ENCODE measurements at places on chromosomes 4 and X.

DNA sequence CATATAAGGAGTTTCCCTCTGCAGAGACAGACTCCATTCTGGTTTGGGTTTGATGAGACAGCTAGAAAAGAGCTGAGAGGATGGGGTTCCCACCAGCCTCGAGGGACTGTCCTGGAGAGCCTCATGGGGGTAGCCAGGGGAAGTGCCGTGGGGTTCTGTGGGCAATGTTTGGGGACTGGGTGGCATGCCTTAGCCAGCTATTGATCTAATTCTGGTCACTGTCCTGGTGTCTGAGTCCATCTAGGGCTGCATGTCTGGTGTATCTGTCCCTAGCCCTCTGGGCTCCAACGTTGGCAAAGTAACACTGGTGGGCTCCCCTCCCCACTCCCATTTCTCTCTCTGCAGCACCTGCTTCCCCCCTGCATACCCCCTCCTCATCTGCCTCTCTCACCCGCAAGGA is 135.4 kb downstream of the SMIM20 start:
- no peak for DNase-seq

GRCh38 chr4:147814376-147814775 is 82.5 kb downstream of the ARHGAP10 start:
- no peak for DNase-seq

GRCh38 chr4:152245680-152246079 is 290.2 kb downstream of the FBXW7 start:
- no peak for DNase-seq

DNA sequence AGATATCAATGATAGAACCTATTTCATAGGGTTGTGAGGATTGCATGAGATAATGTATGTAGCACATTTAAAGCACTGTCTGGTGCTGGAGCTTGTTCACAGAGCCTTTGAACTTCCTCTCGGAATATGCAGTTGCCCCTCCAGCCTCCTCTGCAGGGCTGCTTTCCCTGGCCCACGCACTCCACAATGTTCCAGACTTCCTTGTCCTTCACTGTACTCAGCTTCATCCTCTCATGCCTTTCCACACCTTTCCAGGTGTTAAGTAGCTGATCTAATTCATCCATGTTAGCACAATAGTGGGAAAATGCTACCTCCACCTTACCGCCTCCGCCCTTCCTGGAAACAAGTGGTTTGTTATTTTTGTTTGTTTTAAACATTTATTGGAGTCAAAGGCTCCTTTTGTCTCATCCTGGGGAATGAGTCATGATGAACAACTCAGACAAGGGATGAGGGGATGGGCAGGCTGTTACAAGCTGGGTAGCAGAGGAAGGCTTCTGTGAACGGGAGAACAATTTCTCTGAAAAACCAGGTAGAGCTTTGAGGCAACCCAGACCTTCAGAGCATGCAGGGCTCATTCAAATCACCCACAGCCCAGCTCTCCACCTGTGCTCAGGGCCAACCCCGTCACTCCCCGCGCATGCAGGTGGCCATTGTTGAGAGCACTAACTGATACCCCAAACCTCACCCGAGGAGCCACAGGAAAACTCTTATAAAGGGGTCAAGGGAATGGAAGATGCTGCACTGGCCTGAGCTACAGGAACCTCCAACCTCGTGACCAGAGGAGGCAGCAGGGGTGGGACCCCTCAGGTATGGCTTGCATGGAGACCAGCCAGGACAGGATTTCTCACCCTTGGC is 84.9 kb upstream of the TBL1X start:
- no peak for DNase-seq

- no peak for DNase-seq
These were observed 10.4 kb upstream of the HSPA4L start for GRCh38 chr4:127771535-127772275.

GRCh38 chr4:24995346-24995919 is 35.3 kb downstream of the LGI2 start:
- DNase-seq = no peak

DNA sequence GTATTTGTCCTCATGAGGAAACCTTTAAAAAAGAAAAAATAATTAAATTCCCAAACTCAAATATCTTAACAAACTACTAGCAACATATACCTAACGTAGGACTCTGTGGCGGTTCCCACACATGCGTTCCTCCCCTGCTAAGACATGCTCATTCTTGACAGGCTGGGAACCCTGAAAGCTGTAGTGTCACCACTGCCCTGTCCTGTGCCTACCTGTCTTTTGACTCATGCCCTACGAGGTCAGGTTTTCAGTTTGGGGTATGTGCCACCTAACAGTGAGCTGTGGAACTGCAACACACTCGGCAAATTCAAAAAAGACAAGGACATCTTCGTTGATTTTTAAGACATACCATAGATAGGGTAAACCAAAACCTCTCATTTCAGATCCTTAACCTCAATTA is 17.8 kb downstream of the IDS start:
- DNase-seq = no peak

DNA sequence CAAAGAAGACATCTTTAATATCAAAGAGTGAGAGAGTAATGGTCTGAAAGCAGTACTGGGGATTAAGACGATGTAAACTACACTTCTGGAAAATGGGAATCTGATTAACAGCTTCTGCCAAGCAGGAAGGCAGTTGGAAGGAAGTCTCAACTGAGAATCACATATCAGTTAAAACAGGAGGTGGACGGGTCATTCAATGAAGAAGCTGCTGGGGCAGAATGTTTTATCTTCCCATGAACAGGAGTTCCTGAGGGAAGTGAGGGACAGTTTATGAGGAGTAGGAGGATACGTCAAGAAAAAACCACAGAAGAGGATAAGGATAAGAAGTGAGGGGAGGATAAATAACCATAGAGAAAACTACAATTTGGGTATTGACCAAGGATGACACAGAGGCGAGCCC is 38.7 kb upstream of the MAGEA10 start:
- no peak for DNase-seq

DNA sequence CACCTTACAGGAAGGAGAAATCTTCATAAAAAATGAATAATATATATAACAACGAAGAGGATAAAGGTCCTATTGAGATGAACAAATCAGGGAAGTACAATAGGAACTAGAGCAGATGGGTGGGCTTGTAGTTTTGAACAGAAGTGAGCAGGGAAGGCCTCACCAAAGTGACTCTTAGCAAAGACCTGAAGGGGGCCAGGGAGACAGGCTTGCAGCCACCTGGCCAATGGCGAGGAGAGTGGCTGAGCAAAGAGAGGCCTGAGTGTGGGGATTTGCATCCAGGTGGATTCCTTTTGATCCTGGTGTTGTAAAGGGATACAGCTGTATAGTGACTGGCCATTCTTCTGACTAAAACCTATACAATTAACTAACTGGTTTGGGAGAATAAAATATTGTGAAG is 354.1 kb downstream of the CAMK2D start:
- no peak for DNase-seq

- peak; percentile 59 for DNase-seq
These were observed at the start of gene CCNB3 for GRCh38 chrX:50204364-50204899. CCNB3 (plus strand) TSS chrX:50204765; CDS start chrX:50285164, 80,399 bp downstream.

GRCh38 chr4:82782626-82783345 is 15.8 kb downstream of the SCD5 start:
- no peak for DNase-seq

DNA sequence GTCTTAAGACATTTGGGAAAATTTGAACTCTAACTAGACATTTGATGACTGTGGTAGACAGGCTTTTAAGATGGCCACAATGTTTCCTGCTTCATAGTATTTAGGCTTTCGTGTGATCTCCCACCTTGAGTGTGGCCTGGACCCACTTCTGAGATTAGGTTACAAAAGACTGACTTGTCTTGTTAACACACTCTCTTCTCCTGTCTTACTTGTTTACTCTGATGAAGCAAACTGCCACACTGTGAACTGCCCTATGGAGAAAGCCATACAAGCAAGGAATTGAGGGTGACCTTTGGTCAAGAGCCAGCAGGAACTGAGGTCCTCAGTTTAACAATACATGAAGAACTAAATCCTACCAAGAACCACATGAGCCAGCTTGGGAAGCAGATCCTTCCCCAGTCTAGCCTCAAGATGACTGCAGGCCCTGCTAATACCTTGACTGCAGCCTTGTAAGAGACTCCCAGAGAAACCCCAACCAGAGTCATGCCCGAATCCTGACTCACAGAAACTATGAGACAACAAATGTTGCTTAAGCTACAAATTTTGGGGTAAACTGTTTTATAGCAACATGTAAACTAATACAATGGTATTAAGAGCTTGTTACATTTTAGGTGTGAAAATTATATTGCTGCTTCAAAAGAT is 20.3 kb downstream of the UBA6 start:
- DNase-seq = no peak

DNA sequence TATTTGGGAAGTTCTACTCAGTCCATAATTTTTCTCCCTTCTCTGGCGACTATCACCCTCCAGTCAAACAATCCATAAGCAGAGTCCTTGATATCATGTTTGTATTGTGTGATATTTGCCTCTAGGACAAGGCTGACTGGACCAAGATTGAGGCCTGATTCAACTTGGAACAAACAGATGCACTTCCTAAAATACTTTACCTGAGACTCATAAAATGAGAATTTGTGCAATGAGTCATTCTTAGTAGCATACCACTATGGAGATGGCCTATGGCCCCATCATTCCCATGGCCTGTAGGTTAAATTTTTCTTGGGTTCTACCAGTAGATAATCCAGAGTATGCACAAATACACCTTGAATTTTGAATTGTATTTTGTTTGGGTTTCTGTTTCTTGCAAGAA is 74.2 kb upstream of the DMD start:
- DNase-seq = no peak

- no peak for DNase-seq
These were observed 49.4 kb downstream of the ANXA3 start for GRCh38 chr4:78601013-78601412.

- no peak for DNase-seq
These were observed 1441.5 kb upstream of the IGFBP7 start for GRCh38 chr4:58551676-58552075.

DNA sequence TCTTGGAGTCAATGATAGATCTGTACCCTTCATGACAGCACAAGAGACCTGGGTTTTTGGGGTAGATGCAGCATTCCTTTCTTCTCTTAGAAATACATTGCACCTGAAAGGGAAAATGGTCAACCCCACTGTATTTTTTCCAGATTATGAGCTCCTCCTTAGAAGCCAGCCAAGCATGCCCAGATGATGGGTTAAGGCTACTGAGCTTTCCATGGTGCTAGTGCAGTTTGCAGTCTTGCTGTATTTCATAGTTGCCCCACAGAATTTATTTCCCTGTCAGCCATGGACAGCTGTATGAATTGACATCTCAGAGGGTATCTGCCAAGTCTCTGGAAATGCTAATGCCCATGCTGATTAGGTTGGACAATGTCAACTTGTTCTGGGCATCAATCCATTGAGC is 73.7 kb upstream of the H2AZ1 start:
- DNase-seq = no peak

- no peak for DNase-seq
These were observed 49.6 kb downstream of the MEPE start for GRCh38 chr4:87882321-87882720.

DNA sequence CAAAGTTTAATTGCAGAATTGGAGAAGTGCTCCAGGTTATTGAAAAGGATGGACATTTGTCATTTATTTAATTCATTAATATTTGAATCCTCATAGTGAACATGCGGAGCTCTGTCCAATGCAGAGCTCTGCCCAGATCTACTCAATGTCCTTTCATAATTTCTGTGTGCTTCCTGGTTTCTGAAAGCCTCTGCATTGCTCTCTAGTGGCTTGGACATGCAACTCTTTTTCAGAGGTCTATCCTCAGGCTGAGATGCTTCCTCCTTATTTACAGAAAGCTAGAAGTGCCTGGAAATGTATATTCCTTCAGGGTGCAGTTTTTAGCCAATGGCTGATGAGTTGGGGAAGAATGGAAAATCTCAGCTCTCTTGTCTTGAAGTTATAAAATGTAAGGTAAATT is 786.1 kb upstream of the AADAT start:
- no peak for DNase-seq

DNA sequence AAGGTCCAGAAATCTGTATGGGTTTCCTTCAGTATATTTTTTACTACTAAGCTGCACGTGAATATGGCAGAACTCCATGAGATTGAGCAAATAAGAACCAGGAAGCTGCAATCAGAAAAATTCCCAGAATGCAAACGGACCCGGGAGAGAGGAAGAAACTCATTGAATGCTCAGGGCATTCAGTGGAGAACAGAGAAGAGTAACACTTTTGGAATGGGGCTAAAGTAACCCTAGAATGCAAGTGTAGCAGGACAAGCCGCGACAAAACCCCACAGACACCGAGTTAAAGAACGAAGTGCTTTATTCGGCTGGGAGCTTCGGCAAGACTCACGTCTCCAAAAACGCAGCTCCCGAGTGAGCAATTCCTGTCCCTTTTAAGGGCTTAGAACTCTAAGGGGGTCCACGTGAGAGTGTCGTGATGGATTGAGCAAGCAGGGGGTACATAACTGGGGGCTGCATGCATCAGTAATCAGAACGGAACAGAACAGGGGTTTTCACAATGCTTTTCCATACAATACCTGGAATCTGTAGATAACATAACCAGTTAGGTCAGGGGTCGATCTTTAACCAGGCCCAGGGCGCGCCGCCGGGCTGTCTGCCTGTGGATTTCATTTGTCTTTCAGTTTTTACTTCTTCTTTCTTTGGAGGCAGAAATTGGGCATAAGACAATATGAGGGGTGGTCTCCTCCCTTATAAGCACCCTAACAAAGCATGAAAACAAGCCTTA is 56.4 kb downstream of the RAB28 start:
- DNase-seq = no peak

DNA sequence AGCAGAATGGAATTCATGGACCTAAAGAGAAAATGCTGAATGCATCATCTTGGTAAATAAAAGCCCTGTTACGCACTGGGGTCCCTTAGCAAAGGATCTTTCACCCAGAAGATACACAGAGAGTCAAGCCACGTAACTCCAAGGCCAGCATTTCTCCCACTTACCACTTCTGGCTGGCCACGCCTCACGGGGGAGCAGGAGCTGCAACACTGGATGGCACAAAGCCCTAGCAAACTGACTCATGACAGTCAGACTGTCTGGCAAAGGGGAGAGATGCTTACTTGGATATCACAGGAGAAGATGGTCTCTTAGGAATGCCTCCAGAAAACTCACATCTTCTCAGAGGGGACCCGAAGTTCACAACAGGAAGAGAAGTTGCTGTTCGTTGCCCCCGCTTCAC is 51.4 kb upstream of the BCLAF3 start:
- no peak for DNase-seq

- no peak for DNase-seq
These were observed 134.3 kb upstream of the AP1S2 start for GRCh38 chrX:15988661-15989603.

GRCh38 chr4:14383652-14384051 is 618.6 kb upstream of the CPEB2 start:
- DNase-seq = no peak

DNA sequence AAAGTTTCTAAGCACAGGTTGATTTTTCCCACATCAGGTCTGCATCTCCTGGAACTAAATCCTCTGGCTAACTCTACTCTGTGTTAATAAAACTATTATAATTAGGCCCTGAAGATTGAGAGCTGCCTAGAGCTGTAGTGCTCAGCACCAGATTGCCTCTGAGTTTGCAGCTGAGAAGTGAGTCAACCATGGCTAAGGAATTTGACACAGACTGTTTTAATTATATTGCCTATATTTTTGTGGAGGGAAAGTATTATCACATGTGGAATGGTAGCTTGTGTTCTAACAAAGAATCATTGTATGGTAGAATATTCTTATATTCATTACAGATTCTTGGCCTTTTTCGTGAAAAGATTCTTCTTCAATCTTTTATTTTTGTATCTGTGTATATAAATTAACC is 1907.6 kb upstream of the TENM3 start:
- DNase-seq = no peak

All from stimulated activated naive CD8-positive, alpha-beta T cell treated with anti-CD3 and anti-CD28 coated beads, Interleukin-15, amount 100 ng/mL, for 72 hours (primary cell).